ENCODE measurements at places on chromosomes 3 and 15.

- DNase-seq: no peak
Observed at GRCh38 chr3:79154865-79155264, 612.9 kb downstream of the ROBO1 start.

DNA sequence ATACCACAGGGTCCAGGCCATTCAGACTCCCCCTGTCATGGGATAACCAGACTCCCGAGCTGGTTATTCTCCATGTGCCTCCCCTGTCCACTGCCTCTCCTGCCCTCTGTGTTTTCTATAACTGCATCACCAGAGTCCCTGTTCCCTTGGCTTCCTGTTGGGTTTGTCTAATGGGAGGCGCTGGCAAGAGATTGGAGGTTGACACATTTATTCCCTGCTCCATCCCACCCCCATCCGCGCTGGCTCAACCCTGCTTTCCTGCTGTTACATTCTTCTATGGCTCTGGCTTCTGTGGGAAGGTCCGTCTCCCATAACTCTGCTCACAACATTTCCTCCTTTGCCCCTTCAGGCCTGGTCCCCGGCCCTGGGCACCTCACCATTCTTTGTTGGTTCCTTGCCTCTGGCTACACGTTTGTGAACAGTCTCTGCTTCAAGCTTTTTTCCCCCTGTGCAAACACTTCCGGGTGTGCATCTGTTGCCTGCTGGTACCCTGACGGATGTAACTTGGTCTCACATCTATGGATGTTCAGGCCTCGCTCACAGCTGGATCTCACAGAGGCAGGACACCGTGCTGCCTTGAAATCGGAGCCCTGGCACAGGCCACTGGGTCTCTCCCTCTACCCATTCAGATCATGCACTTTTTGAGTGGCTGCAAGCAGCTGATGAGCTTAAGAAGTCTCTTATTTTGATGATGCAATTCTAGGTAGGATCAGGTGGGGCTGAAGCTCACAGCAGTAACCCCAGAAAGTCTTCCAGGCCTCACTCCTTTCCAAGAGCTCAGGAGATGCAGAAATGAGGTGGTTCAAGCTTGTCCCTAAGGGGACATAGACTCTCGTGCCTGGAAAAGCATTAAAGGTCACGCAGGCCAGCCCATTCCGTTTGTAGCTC is 68.6 kb upstream of the ATP13A3 start:
- DNase-seq: no peak

- peak; percentile 25 for DNase-seq
Observed at GRCh38 chr3:51967384-51968169, at the start of gene PCBP4. PCBP4 (minus strand) TSS chr3:51967454; CDS start chr3:51961240, 6,214 bp downstream.

DNA sequence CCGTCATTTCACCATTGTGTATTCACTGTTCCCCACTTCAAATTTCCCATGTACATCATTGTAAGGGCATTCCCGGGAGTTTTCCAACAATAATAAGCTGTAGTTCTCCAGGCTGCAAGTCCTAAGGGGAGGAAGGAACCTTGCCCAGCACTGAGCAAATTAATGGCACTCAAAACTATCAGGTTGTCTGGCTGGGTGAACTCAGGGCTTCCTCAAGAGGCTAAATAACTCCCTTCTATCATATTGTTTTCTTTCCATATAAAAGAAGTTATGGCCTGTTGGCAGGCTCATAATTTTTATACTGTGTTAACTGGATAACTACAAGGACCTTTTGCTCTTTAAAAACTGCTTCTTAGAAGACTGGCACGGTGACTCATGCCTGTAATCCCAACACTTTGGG is 71.4 kb downstream of the SEMA6D start:
- no peak for DNase-seq

DNA sequence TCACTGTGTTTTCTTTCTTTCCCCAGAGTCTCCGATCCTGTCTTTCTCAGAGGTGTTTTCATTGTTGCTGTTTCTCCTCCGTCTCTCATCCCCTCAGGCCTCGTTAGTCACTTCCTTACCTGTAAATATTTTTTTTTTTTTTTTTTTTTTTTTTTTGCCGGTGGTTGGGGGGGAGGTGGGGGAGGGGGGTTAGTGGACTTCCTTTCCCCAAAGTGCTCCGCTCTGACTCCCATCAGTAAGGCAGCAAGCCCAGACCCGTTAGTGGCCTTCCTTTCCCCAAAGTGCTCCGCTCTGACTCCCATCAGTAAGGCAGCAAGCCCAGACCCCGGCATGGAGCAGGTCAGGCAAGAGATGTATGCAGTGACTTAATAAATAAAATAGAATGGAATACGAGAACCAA is 97.1 kb upstream of the TNFAIP8L3 start:
- DNase-seq: no peak

GRCh38 chr15:66100761-66101160 is 152.8 kb downstream of the MEGF11 start:
- DNase-seq: no peak

All from effector CD4-positive, alpha-beta T cell (primary cell).